ENCODE measurements at places on chromosomes 13 and 19.

GRCh38 chr13:43077046-43077445, 53.7 kb downstream of the DNAJC15 start:
- no peak for DNase-seq

- DNase-seq = no peak
Observed at GRCh38 chr13:27040826-27041108, 130.8 kb downstream of the USP12 start.

DNA sequence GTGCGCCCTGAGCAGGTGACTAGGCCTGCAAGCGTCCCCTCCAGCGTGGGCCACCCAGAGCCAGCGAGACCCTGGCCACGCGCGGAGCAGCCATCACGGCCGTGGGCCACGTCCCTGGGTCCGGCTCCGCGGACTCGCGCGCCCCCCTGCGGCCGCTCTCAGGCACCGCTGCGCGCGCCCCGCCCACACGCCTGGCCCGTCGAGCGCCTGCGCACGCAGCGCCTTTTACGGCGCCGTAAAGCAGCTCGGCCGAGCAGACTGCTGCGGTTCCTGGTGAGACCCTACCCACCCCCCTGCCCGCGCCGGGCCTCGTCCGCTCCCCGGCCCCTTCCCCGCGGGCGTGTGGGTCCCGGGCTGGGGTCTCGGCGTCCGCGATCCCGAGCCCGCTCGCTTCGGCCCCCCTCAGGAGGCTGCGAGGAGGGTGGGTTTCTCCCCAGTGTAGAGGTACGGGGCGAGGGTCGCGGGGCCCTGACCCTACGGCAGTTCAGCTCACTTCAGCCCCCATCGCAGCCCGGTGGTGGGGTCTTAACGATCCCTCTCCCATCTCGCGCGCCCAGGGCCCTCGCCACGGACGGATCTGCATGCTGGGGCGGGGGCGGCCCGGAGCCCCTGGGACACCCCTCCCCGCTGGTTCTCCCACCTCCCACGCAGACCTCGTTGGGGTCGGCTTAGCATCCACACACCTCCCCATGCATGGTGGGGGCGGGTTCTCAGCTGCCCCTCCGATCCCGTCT, at the start of gene TRAPPC5:
Gene TRAPPC5, plus strand, starts transcription at position 228 of the 734 bp plus-strand sequence. CDS start 1,421 bp downstream, outside the sequence.
- DNase-seq = peak; percentile 74

GRCh38 chr13:66402066-66402465, 828.1 kb downstream of the PCDH9 start:
- DNase-seq = no peak

DNA sequence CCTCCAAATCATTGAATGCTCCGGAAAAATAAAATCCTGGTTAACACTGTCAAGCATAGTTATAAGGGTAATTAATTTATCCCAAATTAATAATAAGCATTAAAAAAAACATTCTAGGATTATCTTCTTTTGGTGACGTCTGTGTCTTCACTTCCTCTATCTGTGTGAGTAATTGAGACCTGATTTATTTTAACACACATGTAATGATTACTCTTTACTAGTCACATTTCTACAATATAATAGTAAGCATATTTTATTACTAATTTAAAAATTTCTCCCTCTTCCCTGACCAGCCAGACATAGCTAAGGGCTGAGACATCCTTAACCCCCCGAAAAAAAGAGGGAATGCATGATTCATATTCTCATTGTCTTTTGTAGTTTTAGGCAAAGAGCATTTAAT, 2.3 kb downstream of the FNDC3A start:
- DNase-seq = no peak

DNA sequence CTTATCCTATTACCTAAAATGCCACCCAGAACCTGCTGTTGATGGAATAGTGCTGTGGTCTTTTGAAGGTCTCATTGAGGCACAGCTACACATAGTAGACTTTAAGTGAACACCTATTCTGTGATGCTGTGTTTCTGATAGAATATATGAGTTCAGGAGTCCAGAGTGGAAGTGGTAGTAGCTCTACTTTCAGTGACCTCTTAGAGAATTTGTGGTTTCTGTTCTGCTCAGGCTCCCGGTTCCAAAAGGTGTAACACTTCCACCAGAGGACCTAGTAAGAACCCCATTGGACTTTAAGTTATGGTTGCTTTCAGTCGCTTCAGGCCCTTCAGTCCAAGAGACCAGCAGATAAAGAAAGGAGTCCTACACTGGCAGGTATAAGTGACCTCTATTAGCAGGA, 11.4 kb upstream of the MYCBP2 start:
- DNase-seq = no peak

DNA sequence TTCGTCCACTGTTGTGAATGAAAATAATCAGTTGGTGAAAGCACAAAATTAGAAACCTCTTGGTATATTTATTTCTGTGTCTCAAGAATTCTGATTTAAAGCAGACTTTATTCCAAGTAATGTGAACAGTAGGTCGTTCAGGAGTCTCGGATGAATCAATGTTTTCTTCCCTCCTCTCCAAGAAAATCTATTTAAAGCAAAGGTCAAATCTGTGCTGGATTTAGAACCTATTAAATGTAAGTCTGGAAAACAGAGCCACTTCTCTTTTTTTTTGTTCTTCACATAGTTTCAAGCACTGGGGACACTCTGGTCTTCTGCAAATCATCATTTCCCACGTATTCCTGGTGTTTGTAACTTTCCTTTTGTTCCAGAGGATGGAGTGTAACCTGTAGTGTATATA, 312.7 kb downstream of the ATP8A2 start:
- no peak for DNase-seq

DNA sequence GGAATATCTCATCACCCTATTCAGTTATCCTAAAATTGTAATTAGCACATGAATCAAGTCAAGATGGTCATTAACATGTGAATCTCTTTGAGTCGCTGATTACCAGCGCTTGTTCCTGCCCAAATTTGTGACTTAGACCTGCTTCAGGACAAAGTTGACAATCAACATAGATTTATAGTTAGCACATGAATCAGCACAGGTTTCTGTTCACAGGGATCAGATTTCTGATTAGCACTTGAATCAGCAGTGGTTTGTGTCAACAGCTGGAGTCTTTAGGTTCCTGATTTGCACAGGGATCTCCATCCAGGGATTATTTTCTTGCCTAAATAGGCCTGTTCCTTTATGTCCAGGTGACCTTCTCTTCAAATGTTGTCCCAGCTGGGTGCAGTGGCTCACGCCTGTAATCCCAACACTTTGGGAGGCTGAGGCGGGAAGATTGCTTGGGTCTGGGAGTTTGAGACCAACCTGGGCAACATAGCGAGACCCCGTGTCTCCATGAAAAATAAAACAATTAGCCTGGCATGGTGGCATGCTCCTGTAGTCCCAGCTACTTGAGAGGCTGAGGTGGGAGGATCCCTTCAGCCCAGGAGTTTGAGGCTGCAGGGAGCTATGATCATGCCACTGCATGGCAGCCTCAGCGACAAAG, 3.8 kb upstream of the LRFN3 start:
- DNase-seq = no peak

DNA sequence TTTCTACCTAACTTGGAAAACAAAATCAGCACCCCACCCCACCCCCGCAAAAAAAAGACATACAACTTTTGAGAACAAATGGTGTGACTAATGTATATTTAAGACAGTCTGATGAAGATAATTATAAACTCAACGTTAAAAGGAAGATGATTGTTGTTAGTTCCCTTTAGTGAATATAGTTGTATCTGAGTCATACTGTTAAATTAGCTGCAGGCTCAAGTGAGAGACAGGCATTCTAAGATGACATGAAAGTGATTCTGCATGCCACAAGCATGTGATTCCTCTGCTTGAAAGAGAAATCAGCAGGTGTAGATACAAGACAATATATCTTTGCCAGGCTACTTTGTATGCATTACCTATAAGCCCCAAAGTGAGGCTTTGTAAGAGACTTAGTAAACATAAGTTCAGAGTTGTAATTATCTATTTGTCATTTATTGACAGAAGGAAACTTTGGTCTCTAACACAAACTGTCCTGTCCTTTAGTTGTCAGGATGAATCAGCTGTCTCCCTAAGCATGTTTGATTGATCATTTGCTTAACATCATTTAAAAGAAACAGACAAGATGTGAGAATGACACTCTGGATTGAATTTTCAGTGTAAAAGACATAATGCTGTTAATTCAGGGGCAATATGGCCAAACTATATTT, 319.4 kb upstream of the HTR2A start:
- DNase-seq = no peak

DNA sequence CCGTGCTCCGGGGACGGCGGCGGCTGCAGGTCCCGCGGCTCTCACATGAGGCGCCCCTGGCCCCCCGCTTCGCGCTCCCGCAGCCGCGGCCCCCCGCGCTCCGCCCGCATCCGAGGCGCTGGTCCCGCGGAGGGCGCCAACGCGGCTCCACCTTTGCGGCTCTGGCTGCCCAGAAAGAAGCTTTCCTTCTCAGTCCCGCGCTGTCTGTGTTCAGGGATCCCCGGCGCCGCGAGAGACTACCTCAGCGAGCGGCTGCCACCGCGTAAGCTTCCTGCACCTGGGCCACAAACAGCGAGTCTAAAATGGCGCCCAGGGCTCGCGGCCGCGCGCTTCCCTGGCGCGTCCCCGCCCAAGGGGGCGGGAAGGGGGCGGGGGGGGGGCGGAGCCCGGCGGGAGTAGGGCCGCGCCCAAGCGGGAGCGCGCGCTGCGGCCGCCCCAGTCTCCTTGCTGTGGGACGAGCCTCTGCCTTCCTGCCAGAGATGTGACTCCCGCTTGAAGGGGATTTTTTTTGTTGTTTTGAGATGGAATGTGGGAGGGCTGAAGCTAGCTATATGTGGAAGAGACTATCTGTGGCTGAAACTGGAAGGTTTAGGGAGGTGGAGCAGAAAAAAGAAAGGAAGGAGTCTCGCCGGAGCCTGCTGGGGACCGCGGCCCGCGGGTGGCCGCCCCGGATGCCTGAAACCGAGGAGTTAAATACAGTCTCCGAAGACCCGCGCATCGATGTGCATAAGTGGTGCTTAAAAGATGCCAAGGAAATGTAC, at the start of gene FBXL3:
Gene FBXL3, minus strand, starts transcription at position 299 of the 761 bp plus-strand sequence. CDS start 5,299 bp downstream, outside the sequence.
- DNase-seq = peak; percentile 70

DNA sequence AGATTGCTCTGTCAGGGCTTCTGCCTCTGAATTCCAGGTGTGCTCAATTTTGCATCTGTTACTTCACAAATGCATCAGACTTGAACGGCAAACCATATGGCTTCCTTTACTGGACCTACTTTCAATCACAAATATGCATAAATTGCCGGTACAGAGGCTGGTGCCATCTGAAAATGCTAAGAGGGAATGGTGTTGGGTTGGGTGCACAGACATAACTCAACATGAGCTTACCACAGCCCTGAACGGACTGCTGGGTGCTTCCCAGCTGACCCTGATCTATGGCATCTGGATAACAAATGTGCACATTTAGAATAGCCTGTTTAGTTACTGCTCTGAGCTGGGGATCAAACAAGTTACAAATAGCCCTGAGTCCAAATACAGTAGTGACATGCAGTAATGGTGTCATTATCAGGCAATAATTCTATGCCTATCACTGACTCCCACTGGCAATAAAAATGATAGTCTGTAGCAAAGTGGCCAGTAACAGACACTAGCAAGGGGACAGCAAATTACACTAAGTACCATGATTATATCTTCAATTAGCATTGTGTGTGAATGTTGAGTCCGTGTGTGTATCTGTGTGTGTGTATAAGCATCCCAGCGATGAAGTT, 927.3 kb downstream of the DIAPH3 start:
- DNase-seq = no peak

DNA sequence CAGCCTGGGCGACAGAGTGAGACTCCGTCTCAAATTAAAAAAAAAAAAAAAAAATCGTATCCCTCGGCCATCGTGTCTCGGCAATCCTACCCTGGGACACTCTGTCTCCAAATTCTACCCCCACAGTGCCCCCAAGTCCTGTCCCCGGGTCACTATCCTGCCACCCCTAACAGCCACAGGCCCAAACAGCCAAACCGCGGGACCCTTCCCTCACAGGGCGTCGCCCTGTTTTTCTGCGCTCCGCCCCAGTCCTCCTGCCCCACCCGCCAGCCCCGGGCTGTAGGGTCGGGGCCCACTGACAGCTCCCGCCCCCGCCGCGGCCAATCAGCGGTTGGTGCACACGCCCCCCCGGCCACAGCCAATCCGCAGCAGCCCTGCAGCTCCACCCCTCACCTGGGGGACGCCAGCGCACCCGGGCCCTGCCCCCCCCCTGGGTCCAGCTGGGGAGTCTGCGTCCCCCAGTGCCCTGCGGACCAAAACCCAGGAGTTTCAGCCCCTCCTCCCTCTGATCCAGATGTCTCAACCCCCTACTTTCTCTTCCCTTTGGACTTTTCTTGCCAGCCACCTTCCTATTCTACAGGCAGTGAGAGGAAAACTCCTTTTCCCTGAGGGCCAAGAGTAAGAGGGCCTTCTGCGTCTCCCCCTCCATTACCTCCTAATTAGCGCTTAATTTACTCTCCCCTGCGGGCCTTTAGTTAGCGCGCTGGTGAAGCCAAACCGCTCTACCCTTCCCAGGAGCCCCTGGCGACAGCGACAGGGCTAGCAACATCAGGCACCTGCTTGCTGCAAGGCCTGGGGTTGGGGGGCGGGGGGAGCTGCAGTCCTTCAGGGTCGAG, 1.5 kb upstream of the BCAT2 start:
- DNase-seq = peak; percentile 86

DNA sequence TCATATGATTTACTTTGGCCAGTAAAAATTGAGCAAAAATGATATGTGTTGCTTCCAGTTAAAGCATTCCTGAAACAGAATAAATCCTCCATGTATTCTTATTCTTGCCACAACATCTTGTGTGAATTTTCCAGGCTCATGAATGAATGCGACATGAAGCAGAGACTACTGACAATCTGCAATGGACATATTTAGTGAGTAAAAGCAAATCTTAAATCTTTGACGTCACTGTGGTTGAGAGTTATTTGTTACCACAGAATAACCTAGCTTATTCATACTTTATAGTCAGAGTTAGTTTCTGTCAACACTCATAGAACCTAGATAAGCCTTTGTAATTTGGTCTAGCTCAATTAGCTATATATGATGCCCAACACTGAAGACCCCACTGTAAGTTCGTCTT, 1443.1 kb downstream of the PCDH9 start:
- no peak for DNase-seq

- DNase-seq = no peak
Observed at GRCh38 chr19:15136234-15136954, 29.2 kb downstream of the SYDE1 start.

- DNase-seq = no peak
Observed at GRCh38 chr13:21079221-21079620, 17.8 kb upstream of the LATS2 start.

DNA sequence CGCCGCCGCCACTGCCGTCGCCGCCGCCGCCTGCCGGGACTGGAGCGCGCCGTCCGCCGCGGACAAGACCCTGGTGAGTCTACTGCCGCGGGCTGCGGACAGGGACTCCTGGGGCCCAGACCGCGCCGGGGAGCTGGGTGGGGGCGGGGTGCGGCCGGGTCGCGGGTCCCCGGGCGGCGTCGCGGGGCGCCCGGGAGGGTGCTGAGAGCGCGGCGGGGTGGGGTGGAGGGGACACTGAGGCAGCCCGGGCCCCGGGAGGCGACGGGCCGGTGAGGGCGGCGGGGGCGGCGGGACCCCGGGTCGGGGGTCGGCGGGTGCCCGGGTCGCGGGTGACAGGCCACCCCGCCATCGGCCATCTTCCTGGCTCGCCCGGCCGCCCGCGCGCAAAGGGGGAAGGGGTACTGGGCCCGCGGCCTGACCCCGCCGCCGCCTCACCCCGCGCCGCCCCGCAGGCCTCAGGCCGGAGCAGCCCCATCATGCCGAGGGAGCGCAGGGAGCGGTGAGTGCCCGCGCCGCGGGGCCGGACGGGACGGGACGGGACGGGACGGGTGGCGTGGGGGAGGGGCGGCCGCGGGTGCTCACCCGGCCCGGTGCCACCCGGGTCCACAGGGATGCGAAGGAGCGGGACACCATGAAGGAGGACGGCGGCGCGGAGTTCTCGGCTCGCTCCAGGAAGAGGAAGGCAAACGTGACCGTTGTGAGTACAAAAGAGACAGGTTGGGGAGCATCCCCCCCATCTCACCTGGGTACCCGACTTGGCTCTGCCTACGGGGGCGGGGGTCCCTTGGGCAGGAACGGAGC, 489 bp downstream of the CCNE1 start:
- DNase-seq = no peak

GRCh38 chr19:7617735-7618134, 11.6 kb downstream of the XAB2 start:
- DNase-seq = no peak
